ENCODE measurements at places on chromosomes 4 and X.

- no peak for DNase-seq
Measured at GRCh38 chrX:31500921-31501320, 429.1 kb upstream of the FTHL17 start.

DNA sequence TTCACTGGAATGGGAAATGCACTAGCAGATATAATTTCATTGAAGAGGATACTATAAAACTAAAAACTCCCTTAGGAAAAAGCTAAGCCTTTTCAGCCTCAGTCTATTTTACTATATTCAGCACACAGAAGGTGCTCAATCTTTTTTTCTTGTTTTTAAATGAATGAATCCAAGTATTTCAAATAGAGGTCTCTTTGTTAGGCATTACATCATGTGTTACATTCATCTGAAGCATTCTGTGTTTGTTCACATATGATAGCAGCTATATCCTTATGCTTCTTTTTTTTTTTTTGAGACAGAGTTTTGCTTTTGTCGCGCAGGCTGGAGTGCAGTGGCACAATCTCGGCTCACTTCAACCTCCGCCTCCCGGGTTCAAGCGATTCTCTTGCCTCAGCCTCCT lies 278.4 kb downstream of the CAMK2D start:
- no peak for DNase-seq

GRCh38 chr4:106582103-106582502 lies 213.5 kb upstream of the GIMD1 start:
- DNase-seq: no peak

DNA sequence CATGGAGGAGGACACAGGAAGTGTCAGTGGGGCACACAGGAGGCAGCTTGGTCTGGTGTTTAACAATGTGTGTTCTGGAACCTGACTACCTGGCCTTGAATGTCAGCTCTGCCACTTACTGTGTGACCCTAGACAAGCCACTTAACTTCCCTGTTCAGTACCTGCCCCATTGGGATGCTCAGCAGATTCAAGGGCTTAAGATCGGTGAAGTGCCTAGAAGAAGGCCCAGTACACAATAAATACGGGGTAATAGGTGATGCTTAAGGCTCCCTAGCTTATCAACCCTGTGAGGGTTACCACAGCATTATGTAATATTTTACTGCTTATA lies 1.6 kb upstream of the CHIC2 start:
- no peak for DNase-seq

DNA sequence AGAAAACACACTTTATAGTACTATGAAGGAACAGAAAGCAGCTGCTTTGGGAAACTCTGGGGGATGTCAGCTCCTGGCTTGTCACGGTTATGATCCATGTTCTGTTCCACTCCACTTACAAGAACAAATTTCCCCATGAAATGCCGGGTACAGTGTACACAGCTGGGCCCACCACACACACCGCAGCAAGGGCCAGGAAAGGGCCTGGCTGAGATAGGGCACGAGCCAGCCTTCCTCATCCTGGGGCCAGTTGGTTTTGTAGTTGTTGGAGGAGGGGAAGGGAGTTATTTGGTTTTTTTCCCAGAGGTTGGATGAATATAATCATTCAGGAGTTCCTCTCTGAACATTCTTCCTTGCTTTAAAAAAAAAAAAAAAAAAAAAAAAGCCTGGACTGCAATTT lies 56.8 kb downstream of the SEPSECS start:
- DNase-seq: no peak

DNA sequence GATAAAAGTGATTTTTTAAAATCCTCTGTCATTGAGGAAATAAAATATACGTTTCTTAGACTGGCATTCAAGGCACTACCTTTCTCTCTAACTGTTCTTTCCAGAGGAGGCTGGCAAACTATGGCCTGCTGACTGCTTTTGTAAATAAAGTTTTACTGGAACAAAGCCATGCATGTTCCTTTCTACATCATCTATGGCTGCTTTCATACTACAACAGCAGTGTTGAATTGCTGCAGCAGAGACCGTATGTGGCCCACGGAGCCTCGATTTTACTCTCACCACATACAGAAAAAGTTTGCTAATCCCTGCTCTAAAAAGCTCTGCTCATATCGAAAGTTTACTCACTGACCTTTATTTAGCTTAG lies 20.2 kb downstream of the SETD7 start:
- DNase-seq: no peak

Measured in activated CD4-positive, alpha-beta T cell treated with anti-CD3 and anti-CD28 coated beads for 36 hours (primary cell).